ENCODE measurements at places on chromosomes 1 and 21.
A peak's percentile ranks its signal among the peaks of the same experiment; 100 is the strongest.

DNA sequence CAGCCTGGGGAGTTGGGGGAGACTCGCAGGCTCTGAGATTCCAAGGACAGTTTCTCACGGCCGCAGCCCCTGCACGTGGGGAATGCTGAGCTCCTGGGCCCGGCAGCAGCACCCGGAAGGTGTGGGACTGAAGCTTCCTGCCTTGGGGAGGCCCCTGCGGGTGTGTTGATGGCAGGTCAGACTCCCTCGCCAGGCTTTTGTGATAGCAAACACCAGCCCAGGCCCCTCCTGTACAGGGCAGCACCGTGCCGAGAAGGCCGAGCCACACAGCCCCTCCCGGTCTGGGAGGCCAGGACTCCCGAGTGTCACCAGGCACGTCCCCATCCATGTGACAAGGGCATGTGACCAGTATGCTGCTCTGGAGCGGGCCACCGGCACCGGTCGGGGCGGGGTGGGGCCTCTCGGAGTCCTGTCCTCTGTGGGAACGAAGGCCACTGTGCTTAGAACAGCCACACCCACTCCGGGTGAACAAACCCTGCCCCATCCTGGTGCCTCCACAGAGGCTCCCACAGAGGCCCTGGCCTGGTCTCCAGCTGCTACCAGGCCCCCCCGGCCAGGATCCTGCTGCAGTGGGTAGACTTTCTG, 31.1 kb upstream of the ARHGEF16 start:
- DNase-seq = no peak

DNA sequence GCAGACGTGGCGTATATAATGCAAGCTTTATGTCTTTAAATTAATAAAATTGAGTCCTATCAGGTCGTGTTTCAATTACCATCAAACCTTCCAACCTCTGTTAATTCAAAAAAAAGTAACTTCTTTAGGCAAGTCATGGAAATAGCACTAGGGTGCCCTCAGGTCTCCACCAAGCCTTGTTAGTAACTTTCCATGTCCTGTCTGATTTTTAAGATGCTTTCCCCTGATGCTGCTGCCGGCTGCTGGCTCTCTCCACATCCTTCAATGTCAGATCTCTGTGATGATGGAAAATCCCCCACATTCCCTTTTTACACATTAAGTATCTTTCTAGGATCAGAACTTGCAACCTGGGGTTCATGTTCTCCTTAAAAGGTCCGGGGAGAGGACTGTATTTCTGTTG, 3.0 kb downstream of the ERG start:
- no peak for DNase-seq

DNA sequence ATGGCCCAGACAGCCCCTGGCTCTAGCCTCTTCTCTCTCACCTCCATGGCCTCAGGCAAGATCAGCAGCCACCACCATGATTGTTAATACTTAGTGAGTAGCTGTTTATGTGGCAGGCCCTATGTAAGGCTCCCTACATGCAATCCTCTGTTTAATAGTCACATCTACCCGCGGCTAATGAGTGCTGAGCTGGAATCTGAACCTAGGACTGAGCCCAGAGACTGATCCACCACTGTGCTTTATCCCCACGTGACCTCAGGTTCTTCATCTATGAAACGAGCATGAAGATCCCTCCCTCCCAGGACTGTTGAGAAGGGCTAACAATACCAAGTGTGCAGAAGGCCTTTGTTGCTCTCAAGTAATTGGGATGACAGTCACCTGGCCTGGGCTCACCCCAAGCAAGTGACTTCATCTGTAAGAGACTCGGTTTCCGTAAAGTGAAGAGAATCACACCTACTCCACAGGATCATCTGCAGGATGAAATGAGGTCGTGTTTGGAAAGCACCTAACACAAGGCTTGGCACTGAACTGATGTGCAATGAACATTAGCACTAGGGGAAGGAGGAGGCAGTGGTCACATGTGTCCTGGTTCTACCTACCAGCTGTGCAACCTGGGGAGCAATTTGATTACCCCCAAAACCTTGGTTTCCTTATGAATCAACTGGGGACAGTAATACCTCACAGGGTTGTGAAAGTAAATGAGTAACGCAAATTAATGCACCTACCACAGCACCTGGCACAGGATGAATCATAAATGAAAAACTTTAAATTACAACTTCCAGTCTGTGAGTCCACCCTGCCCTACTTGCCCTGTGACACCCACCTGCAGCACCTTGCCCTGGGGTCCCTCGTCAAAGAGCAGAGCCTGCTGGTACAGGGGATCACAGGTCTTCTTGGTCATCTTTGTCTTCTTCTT, 37.2 kb downstream of the RIMS3 start:
- peak; percentile 84 for DNase-seq

DNA sequence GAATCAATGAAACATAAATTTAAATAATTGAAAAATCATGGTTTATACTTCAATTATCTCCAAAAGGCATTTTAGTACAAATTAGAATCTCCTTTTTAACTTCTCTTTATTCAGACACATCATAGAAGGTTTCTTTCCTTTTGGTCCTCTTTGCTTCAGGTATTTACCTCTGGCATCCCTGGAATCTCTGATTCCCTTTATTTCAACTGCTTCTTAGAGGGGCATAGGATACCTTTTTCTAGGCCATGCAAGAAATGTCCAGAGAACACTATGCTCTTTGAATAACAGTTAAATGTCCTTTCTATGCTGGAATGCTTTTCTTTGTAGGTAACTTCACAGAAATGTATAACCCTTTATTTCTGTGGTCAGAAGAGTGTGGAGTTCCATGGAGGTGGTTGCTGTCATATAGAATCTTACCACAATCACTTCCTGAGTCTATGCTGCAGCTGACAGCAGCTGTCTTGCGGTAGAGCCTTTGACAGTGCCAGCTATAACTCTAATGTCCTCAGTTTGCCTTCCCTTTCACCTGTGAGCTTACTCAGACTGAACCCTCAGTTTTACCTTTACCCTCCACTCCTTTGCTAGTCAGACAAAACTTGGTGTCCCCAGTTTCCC, 8.6 kb downstream of the LAMC2 start:
- DNase-seq = no peak

DNA sequence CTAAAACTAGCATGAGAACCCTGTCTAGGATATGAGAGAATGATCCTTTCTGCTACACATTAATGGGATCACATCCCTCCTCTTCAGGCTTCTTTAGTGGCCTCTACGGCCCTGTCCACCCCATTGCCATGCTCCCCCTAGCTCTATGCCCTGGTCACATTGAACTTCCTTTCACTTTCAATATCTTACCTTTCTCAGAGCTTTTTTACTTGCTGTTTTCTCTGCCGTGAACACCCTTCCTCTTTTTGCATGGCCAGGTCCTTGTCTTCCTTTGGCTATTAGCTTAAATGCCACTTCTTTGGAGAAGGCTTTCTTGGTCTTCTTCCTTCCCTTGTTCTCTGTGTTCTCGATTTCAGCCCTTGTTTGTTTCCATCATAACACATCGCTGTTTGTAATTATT, 97.4 kb downstream of the GIPC2 start:
- no peak for DNase-seq

- DNase-seq = no peak
These were observed 11.3 kb downstream of the THEM4 start for GRCh38 chr1:151897991-151898431.

DNA sequence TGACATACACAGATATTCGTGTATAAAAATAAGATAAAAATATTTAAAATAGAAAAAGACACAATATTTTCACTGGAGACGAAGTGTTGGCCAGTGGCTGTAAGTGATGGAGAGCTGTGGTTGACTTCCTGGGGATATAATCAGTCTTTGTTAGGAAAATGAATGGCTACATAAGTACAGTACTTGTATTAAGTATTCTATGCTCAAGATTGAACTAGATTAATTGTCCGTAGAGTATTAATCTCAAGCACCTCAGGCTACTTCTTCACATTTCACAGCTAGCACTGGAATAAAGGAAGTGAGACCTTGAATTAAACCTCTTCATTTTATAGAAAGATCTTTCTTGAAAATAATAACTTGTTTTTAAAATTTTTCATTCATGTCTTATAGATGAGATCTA, 39.0 kb upstream of the RGS5 start:
- DNase-seq = no peak

DNA sequence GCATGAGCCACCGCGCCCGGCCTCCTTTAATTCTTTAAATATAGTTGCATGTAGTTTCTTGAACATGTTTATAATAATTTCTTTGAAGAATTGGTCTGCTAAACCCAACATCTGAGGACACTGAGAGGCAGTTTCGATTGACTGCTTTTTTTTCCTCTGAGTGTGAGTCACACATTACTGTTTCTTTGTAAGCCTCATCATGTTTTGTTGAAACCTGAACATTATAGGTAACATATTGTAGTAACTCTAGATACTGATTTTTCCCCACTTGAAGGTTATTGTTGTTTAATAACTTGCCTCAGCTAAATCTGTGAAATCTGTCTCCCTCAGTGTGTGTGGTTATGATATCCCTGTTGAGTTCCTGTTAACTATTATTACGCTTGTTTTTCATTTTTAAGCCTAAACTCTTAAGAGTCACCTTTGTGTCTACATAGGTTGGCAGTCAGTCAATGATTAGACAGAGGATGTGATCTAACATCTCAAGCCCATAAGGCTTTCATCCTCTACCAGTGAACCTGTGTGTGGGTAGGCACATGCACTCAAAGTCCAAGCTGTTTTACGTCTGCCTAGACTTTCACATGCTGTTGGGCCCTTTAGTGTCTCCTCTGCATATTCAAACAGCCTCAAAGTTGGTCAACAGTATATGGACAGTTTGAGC, 155.5 kb downstream of the KCNH1 start:
- peak; percentile 30 for DNase-seq

DNA sequence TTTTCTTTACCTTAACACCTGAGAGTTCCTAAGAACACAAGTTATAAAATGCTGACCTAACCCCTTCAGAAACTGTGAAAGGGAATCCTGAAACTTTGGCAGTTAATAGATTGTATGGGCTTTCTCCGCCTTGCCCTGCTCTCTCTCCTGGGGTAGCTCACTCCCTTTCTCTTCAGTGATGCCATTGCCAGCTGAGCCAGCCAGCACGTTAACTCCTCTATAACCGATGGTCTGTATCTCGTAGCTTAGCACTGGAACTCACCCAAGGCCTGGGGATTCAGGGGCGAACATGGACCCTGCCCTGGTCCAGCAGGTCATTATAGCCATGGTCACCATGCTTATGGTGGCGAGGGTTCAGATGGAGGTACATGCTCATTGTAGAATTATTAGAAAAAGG, 40.7 kb downstream of the TRAPPC10 start:
- DNase-seq = no peak

GRCh38 chr1:211613108-211613947, 34.4 kb upstream of the SLC30A1 start:
- DNase-seq = peak; percentile 90

Measured in mammary epithelial cell (primary cell).